WTC11 (cell line): ENCODE measurements at places on chromosomes 7 and 10.
A peak's percentile ranks its signal among the peaks of the same experiment; 100 is the strongest.

GRCh38 chr7:158758586-158759244 lies 54.1 kb upstream of the NCAPG2 start:
- no peak for DNase-seq

DNA sequence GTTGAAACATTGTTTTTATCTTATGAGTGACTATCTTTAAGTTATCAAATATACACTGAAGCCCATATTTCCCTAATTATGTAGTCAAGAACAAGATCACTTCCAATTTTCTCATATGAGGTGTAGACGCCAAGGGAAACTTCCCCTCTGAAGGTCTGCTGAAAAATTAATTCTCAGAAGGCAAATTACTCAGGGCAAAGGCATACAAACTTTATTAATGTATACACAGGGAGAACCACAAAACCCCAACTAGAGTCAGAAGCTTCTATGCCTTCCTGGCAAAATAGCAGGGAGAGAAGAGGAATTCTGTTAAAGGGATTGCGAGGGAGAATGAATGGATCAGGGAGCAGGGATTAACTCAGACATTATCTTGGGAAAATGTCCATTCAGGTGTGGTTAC lies 83.4 kb downstream of the DOCK4 start:
- no peak for DNase-seq

DNA sequence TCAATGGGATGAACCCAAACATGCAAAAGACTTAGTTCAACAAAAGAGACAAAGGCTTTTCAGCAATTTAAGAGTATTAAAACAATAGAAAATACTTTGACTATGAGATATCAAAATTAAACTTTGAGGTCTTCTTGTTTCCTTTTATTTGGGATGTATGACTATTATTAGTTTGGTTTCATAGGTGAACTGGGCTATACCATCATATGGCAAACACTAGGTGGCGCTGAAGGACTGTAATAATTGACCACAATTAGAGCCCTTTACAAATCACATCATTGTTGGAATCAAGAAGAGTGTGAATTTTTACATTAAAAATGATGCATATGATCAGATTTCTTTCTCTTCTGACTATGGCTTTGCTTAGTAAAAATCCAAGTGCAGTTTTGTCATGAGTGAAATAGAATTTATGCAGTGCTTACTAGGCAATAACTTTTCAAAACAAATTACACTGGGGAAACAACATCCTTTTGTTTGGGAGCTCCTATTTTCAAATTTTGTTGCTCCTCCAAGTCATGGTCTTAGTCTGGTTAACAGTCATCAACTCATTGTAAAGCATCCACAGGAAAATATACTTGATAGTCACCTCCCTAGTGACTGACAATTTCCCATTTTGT lies 14.7 kb upstream of the NXPH1 start:
- DNase-seq, result peak; percentile 48

DNA sequence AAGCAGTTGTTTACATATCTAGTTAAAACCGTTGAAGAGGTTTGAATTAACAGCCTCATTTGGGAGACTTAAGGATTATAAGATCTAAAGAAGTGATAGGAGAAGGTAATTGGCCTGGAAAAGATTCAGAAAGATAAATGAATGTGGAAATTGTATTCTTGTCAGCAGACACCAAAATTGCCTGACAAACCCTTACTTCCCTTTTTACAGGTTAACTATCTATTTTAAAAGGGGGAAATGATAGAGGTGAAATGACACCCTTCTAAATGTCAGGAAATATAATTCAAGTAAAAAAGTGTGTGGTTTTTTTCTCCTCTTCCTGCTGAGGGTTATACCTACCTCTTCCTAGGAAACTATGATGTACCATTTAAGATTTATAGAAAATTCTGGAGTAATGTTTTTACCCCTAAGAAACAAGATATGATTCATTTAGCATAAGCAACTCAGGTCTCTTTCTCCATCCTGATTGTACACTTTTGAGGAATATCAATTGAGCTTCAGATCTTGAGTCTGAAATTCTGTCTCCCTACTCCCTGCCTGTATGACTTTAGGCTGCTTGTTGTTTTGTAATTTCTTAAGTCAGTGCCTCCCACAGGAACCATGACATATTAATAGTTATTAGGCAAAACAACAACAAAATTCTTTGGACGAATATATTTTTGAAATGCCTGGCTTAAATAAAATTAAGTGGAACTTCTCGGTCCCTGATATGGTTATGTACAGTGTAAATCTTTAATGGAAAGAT lies 250.4 kb downstream of the RNLS start:
- no peak for DNase-seq

DNA sequence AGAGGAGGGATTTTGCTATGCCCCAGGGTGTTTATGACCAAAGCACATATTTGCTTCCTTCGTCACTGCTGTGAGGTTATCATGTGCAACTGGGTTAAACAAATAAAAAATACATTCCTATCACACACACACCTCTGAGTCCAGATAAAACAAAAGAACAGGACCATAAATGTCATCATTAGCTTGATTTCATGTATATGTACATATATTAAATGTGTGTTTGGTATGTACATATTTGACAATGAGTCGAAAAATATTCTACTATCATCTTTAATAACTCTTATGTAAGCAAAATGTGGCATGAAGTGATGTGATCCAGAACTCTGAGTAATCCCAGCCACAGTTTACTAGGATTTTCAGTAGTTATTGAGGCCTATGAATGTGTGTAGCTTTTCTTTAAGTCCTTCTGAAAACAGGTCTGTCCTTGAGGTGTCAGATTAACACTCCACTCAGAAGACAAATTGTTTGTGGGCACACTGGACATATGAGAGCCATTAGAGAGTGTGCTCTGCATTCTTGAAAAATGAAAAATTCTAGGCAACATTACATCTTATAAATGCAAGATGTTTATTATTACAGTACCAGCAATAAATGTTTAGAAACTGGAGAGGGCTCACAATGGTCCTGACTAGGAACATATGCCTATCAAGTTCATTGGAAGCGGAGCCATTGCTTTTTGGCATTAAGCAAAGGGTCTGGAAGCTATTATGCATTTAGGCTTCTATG lies 335.1 kb upstream of the SEMA3A start:
- no peak for DNase-seq

DNA sequence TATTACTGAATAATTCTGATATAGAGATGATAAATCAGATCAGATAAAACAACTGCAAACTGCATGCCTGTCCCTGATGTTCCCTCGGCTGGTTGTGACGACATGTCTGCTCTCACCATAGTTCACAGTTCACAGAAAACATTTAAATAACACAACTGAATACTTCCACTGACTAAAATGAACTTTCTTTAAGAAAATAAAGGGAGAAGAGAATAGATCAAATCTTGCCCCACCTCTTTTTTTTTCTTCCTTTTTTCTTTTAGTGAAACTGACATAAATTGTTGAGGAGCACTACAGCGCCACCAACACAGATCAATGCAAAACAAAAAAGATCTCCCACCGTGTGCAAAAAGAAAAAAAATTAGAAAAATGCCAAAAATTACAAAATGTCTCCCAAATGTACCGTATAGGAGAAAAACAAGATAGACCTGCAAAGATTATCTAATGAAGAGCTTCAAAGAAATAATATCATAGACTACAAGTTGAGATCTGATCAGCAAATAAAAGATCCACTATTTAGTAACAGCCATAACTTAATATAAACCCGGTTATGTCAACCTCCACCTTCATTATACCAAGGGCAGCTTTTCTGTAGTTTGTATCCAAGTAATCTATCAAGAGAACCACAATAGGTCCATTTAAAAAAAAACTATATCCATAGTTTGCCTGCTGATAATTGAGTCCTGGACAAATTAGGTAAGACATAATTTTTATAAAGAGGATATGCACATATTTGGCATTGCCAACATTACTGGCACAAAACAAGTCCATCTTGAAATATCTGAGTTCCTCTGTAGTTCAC lies 30.7 kb upstream of the EPC1 start:
- DNase-seq, result no peak

DNA sequence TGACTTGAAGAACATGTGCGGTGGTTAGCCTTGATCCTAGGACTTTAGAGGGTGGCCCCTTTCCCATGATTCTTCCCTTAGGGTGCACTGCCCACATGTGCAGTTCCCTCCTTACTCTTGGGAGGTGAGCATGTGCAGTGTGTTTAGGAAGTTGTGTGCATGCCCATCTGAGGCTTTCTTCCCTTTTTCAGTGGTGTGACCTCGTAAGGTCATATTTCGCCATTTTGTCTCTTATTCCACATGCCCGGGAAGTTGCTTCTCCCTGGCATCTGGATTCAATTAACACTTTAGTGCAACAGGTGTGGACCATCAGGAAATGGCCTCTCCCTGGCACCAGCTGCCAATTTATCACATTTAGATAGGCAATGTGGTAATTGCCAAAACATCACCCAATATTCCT lies 380.6 kb upstream of the VSTM2A start:
- no peak for DNase-seq

- no peak for DNase-seq
Observed at GRCh38 chr10:5317547-5318107, 47.1 kb upstream of the UCN3 start.

GRCh38 chr7:102888561-102889233 lies 24.1 kb upstream of the LRRC17 start:
- DNase-seq, result no peak

DNA sequence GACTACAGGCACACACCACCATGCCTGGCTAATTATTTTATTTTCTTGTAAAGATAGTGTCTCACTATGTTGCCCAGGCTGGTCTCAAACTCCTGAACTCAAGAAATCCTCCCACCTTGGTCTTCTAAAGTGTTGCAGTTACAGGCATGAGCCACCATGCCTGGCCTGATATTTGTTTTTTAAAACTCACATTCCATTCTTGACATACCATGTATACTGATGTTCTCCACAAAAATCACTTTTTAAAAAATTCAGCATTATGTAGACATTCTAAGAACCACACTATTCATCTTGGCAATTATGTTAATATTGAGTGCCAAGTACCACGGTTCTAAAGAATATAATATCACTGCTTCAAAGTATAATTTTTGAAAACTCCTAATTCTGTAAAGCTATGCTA lies 43.5 kb downstream of the IDE start:
- no peak for DNase-seq

DNA sequence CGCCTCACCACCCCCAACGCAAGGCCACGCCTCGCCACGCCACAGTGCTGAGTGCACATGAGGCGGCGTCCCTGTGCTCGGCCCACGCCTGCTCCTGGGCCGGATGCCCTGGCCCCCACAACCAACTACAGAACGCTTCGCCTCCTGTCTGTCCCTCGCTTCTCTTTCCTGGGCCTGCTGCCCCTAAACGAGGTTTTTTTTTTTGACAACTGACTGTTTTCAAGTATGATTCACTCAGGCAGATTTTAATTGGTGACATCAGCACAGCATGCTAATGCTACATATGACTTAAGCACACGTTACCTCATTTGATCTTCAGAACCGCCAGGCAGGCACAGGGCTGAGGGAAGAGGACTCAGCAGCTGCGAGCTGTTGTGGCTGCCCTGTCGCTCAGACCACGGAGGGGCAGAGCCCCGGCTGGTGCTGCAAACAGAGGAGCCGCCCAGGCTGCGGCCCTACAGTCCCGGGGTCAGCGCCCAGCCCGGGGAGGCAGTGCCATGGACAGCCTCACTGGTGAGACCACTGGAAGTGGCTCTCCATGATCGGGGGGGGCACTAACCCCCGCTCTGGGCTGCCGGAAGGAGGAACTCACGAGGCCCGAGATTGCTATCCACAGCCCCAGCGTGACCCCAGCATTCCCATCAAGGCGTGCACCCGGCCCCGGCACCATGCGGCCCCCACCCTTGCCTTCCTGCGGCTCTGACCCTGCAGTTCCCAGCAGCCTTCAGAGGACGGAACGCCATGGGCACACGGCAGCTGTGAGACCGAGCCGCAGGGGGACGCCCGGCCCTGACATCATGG lies 212.8 kb downstream of the MAD1L1 start:
- no peak for DNase-seq

- no peak for DNase-seq
Observed at GRCh38 chr10:51103554-51104217, 29.4 kb downstream of the PRKG1 start.

DNA sequence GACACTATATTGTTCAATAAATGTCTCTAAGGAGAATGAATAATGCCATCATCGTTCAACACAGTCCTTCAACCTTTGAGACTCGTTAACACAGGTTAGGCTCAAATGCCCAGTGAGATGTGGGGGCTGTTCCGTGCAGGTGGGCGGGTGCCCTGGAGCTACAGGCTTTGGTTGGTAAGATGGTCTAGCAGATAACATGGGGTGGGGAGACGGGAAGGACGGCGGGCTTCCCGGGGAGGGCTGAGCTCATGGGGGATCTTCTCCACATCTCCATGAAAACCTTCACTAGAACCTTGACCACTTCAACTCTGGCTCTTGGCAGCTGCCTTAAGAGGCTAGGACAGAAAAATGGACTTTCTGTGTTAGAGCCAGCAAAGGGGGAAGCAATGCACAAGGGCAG lies 134.1 kb upstream of the TCERG1L start:
- DNase-seq, result no peak

GRCh38 chr10:21172542-21172929 lies 275.4 kb upstream of the NEBL start:
- no peak for DNase-seq

DNA sequence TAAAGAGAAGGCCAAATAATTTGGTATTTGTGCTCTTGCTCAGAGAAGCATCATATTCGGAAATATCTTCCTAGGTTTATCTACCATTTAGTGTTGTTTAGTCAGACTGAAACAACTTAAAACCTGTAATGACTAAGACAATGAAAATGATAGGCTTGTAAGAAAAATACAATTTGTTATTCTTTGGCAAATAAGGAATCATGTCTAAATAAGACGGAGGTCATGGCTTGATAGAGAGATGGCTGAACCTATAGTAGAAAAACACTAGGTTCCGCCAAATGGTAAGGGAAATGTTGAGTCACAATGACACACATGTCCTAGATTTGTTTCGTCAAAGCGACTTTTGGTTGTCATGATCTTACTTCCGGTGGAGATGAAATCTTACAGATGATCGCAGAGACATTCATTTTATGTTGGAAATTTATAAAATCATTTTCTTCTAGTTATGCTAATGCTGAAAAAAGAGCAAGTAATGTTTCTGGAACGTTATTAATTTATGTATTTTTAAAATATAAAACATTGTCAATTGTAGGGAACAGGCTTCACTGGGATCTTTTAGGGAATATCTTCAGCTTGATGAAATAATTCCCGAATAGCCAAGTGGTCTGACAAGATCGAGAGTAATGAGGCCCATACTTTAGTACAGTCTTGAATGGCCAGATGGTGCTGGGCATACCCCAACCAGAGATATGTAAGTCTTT lies 1.0 kb downstream of the SRGN start:
- DNase-seq, result no peak

GRCh38 chr10:71708301-71708703 lies 11.3 kb downstream of the C10orf105 start:
- peak; percentile 92 for DNase-seq

DNA sequence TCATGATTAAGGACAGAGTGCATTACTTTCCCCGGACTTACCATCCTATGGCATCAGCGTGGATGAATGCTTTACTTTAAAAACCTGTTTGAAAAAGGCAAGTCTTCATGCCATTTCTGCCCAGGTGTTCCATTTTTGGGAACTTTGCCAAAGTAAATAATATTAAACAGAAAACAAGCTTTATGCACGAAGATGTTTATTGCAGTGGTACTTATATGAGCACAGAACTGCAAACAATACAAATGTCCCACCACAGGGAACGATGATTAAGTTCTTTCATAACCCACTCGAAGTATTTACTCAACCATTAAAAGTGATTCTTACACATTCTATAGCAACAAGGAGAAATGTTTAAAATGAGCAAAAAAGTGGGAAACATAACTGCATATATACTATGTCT lies 109.7 kb upstream of the GDF10 start:
- DNase-seq, result no peak
